Left lobe of liver (tissue), 2 donors: ENCODE measurements at places on chromosomes 5 and 9. TPM values are rescaled to one million over a fixed set of nuclear protein-coding genes. Genes with fewer than 3 reads are reported as not detected.

Gene PAPPA
- 0.13 TPM for total RNA-seq

Gene CORO2A
- total RNA-seq: 3.7 TPM

- no peak for DNase-seq
Measured at GRCh38 chr9:5578018-5578697, 50.7 kb upstream of the RIC1 start.

DNA sequence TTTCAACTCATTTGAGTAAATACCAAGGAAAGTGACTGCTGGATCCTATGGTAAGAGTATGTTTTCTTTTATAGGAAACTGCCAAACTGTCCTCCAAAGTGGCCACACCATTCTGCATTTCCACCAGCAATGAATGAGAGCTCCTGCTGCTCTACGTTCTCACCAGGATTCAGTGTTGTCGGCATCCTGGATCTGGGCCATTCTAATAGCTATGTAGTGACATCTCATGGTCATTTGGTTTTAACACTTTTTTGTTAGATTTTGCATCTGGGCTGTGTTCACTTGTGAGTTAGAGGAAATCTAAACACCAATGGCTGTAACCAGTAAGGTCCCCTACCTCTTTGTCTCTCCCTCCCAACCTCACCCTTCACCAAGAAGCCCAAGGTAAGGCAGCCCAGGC, 115.9 kb downstream of the ATPSCKMT start:
- DNase-seq: no peak

GRCh38 chr5:1668141-1668721, 131.4 kb downstream of the MRPL36 start:
- no peak for DNase-seq

- no peak for DNase-seq
Measured at GRCh38 chr5:130126746-130127145, 222.5 kb downstream of the CHSY3 start.
